Sigmoid colon (tissue), 7 donors: ENCODE measurements at places on chromosomes 16 and 17. TPM values are rescaled to one million over a fixed set of nuclear protein-coding genes. Genes with fewer than 3 reads are reported as not detected.

GRCh38 chr16:86044241-86044671 is 145.3 kb downstream of the IRF8 start:
- no peaks in the 10 kb centered on the region for H3K36me3 ChIP-seq
- H3K4me3 ChIP-seq: no peak overlapping the region
- H3K27me3 ChIP-seq: no peaks in the 10 kb centered on the region
- H3K27ac ChIP-seq: no peak overlapping the region

DNA sequence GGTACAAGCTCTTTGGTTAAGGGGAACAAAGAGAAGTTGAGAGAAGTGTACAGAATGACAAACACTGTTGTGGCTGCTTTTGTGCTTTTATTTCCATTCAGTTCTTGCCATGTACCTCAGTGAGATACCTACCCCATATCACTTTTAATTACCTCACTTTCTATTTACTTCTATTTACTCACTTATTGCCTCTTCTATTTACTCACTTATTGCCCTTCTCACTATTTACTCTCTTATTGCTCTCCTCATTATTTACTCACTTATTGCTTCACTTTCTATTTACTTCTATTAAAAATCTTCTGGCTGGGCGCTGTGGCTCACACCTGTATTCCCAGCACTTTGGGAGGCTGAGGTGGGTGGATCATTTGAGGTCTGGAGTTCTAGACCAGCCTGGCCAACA is 41.9 kb downstream of the MBTD1 start:
- no peak overlapping the region for H3K27ac ChIP-seq
- no peaks in the 10 kb centered on the region for H3K4me1 ChIP-seq
- H3K4me3 ChIP-seq: no peak overlapping the region
- DNase-seq: no peak
- H3K36me3 ChIP-seq: peaks cover 15% of the 10 kb centered on the region

Gene DRC3
- total RNA-seq: 1.9 TPM

Gene EFNB3
- total RNA-seq: 0.33 TPM

Gene RPTOR
- total RNA-seq: 68.7 TPM

Gene RAMP2
- 16.8 TPM for total RNA-seq
